ENCODE measurements at places on chromosomes 16 and 17.

- no peak for DNase-seq
Observed at GRCh38 chr16:72805486-72805885, 242.4 kb downstream of the ZFHX3 start.

GRCh38 chr17:17749921-17750320 is 68.7 kb downstream of the RAI1 start:
- no peak for DNase-seq

GRCh38 chr16:29315046-29315445 is 91.5 kb downstream of the NPIPB11 start:
- no peak for DNase-seq

DNA sequence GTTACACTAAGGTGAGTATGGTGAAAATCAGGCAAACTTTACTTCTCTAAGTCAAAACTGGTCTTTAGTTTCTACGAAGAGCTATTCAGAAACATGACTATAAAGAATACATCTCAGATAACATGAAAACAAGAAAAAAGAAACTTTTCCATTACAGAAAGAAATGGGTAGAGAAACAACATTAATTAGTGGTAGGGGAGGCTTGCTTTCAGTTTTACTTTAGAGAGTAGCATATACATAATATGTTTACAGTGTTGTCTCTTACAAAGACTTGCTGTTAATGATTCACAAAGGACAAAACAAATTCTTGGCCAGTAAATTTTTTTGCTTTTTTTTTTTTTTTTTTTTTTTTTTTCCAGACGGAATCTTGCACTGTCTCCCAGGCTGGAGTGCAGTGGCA is 34.2 kb downstream of the CRLF3 start:
- DNase-seq = no peak

DNA sequence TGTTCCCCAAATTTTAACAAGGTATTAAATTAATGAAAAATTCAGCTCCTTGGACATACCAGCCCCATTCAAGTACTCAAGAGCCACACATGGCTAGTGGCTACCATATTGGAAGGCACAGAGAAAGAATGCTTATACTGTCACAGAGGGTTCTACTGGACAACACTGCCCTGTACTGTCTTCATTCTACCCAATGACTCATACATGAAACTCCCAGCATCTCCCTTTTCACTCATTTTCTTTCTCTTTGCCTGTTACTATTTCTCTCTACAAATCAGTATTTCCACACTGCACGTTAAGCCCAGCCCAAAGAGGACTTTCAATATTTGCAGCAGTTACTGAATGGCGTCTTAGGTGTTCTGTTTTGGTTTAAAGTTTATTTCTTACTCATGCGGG is 72.1 kb upstream of the RCVRN start:
- no peak for DNase-seq

GRCh38 chr17:30517786-30518185 is 40.6 kb downstream of the GOSR1 start:
- no peak for DNase-seq

DNA sequence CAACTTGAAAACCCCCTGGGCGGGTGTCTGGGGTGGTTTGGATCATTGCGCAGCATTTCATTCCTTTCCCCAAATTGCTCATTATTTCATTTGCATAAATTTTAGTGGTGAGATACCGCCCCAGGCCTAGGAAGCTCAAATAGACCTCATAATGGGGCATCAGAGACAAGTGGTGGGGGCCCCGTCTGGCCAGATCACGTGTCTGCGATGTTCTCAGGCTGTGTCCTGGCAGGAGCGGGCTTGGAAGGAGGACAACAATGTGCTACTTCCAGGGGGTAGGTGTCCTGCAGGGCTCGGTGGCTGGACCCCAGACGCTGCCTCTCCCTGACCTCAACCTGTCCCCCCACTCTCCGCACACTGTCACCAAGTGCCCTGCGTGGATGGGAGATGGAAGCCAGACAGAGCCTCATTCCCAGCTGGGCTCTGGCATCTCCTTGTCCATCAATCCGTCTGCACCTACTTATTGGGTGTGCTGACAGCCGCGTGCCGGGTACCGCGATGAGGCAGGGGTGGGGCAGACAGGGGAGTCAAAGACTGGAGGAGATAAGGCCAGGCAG is 116.9 kb downstream of the NTN1 start:
- DNase-seq = no peak

- no peak for DNase-seq
Observed at GRCh38 chr16:19474617-19475016, 47.3 kb downstream of the GDE1 start.

DNA sequence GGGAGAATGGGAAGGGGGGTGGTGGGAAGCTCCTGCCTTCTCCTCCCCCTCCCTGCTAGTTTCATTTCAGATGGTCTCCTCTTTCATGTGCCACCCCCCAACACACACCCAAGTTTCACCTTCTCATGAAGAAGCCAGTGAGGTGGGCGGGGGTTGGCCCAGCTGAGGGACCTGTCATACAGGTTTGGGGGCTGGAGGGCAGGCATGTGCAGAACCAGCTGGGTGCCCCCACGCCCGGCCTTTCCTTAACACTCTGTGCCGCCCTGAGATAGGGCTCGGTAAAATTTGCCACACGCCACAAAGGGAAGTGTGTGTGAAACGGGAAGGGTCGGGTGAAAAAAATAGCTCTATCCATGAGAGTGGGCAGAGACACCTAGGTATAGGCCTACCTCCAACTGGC is 57.4 kb downstream of the PIPOX start:
- no peak for DNase-seq

Data from keratinocyte (primary cell).